Stimulated activated CD8-positive, alpha-beta memory T cell treated with anti-CD3 and anti-CD28 coated beads, Interleukin-15, amount 100 ng/mL, for 1 hour (primary cell): ENCODE measurements at places on chromosomes 7 and 10.

DNA sequence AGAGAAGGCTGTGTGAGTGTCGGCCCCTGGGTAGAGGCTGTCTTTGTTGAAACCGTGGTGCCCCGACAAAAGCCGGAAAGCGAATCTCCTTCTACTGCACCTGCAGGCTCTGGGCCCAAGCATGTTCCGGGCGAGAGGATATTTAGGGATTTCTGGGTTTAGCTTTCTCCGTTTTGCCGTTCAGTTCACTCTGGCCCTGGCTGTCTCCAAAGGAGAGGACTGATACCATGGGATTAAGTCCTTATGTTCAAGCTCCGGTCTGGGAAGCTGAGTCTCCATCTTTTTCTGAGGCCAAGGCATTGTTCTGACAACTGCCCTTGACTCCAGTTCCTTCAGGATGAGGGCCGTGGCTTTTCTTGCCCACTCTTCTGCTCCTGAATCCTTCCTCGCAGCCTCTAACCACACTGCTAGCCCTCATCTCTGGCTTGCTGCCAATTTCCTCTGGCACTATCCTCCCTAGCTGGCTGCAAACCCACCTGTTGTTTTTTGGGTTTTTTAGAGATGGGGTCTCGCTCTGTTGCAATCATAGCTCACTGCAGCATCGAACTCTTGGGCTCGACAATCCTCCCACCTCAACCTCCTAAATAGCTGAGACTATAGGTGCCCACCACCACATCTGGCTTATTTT is 206.8 kb downstream of the SKIDA1 start:
- DNase-seq, result no peak

- peak; percentile 24 for DNase-seq
Observed at GRCh38 chr7:107725138-107725740, 18.7 kb upstream of the CBLL1 start.

DNA sequence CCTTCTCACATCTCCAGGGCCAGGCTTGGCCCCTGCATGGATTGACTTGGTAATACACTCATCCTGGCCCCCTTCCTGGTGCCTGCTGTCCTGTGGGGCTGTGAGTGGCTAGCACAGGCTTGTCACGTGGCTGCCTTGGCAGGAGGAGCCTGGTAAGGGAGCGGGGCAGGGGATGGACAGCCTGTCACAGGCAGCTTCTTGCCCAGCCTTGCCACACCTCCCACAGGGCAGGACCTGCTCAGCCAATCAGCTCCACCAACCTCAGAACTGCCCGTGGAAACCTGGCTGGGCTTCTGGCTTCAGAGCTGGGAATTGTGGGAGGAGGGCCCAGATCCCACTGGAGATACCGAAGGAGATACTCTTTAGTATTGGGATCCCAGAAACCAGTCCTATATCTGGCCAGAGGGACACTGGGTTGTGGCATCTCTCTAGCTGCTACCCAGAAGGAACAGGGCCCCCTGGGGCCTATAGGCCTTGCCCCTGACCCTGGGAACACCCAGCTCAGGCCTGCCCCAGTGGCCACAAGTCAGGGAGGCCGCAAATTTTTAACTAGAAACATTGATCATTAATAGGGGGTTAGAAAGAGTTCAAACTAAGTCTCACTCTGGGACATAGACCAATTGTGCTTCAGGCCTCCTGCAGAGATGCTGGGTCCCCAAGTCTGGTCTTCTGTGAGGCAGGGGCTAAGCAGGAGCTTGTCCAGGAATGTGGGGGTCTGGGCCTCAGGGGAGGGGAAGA is at the start of gene HOGA1:
TSS of gene HOGA1 (plus strand) at position 330 of the 738 bp plus-strand sequence. CDS start at position 645, 315 bp downstream.
- no peak for DNase-seq

GRCh38 chr10:48800007-48800675 is 115.5 kb downstream of the WDFY4 start:
- no peak for DNase-seq

GRCh38 chr10:103872137-103872931 is 17.0 kb upstream of the SH3PXD2A start:
- DNase-seq, result no peak
